Stimulated activated memory B cell treated with anti-CD40 and anti-IgM and Interleukin-4, amounts not matched to agents 10 μg/mL and 1 μg/mL and 100 μg/mL, for 72 hours (primary cell): ENCODE measurements at places on chromosomes 3 and 15.

DNA sequence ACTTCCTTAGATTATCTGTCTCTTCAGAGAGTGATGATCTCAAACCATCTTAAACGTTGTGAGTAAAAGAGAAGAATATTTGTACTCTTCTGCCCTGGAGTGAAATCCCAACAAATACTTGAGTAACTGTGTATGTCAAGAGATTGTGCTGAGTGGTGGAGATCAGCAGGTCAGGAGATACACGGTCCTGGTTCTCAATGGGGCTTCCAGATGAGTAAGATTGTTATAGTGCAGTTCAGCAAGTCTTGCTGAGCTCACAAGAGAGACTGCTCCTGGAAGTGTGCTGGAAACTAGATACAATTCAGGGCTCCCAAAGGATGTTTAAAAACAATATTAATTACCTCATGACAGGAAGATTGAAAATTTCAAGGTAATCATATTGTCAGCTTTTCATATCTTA is 184.3 kb downstream of the AKAP13 start:
- no peak for ATAC-seq

GRCh38 chr3:184751204-184752040 is 39.6 kb upstream of the MAGEF1 start:
- no peak for ATAC-seq

- no peak for ATAC-seq
These were observed 23.4 kb upstream of the P2RY12 start for GRCh38 chr3:151407928-151408327.

GRCh38 chr15:94230431-94230882 is 904 bp upstream of the MCTP2 start:
- ATAC-seq: no peak

DNA sequence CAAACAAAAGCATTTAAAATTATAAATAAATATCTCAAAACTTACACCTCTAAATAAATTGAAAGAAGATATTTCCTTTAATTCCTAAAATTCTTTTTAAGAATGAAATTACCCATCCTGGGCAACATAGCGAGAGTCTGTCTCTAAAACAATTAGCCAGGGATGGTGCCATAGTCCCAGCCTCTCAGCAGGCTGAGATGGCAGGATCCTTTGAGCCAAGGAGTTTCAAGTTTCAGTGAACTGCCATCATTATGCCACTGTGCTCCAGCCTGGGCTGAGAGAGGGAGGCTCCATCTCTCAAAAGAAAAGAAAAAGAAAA is 25.4 kb downstream of the AADAC start:
- no peak for ATAC-seq

DNA sequence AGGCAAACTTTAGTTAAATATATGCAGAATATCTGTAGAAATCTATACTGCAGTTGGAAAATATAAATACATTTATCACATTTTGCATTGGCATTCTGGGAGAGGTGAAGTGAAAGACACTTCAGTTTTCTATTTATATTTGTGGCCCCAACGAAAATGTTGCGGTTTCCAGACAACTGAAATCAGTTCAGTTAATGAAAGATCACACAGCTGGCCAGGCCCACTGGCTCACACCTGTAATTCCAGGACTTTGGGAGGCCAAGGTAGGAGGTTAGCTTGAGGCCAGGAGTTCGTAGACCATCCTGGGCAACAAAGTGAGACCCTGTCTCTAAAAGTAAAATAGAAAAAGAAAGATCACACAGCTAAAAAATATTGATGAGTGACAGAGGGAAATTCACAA is 11.9 kb upstream of the CLASP2 start:
- ATAC-seq: no peak

GRCh38 chr3:194200422-194201081 is 64.6 kb downstream of the HES1 start:
- ATAC-seq: no peak

DNA sequence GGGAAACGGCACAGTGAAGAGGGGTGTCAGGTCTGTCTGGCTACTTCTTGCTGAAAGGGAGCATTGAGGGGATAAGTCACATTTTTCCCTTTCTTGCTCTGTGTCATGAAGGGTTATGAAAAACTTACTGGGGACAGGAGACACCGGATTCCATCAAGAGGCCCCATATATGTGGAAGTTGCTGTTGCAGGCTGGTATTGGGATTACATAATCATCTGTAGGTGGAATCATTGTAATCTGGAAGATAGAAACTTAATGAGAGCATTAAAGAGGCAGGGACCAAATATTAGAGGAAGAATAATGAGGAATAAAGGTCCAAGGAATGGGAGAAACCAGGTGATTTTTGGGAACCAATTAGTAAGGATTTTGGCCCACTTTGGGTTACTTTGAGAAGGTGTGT is 4.2 kb upstream of the TCAIM start:
- no peak for ATAC-seq

DNA sequence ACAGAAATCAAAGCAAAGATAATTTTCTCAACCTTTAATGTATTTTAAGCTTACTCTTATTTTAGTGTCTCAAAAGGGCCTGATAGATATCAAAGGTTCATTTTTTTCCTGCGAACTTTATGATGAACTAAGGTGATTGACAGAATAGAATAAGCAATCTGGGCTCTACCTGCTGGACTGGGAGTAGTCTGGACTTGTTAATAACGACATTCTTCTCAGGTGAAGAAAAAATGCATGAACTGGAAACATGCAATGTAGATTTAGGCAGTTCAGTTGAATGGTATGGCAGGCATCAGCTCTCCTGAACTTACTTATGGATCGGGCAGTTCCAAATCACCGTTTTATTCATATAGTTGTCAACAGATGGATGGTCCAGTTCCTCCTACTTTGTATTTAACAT is 189.7 kb upstream of the ZBTB20 start:
- no peak for ATAC-seq

DNA sequence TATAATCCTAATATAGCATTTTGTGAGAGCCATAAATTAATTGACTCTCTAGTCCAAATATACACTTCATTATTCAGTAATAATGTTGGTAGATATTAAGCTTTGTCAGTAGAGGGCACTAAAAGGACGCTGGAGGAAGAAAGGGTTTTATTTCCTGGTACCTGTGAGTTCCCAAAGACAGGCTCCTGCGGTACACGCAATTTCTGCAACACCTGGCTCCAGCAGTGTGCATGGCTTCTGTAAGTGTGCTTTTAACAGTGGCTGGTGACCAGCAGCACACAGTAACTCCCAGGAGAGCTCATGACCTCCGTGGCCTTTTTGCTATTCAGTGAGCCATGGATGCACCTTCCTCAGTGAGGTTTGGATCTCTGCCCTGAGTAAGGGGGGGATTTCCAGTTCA is 338.3 kb upstream of the ZNF385D start:
- ATAC-seq: peak; percentile 86

- no peak for ATAC-seq
These were observed 2.0 kb upstream of the HYAL2 start for GRCh38 chr3:50324351-50325112.

GRCh38 chr3:69108811-69109210 is 13.6 kb downstream of the LMOD3 start:
- ATAC-seq: no peak

- ATAC-seq: no peak
These were observed 16.3 kb upstream of the MYZAP start for GRCh38 chr15:57575363-57575762.

- ATAC-seq: no peak
These were observed 80.2 kb downstream of the BOC start for GRCh38 chr3:113291572-113291971.

GRCh38 chr15:77915261-77915960 is 162.1 kb downstream of the TBC1D2B start:
- ATAC-seq: no peak

DNA sequence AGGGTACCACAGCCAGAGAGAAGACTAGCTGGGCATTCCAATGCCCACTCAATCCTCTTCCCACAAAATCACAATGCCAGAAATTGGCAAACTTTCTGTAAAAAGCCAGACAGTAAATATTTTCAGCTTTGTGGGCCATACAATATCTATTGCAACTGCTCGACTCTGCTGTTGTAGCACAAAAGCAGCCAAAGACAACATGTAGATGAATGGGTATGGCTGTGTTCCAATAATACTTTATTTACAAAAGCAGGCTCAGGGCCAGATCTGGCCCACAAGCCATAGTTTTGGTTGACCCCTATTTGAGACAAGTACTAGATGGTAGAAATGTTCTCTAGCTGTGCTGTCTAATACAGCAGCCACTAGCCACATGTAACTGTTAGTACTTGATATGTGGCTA is 330.9 kb downstream of the ERC2 start:
- no peak for ATAC-seq

DNA sequence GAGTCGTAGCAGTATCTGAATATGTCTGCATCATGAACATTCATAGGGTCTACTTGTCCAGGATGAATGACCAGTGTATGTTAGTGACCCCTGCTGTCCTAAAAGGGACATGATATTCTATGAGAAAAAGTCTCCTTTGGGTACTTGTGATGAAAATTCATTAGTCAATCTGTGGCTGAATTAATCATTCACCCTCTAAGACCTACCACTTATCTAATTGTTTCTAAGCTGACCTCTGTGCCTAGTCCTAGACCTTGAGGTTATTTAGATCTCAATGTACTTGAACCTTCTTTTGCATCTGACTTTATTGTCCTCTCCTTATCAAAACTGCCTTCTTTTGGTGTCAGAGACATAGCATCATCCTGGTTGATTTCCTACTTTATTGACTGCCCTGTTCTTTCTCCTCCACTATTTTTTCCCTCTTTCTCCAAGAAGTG is 799.3 kb downstream of the DIPK2A start:
- peak; percentile 31 for ATAC-seq

DNA sequence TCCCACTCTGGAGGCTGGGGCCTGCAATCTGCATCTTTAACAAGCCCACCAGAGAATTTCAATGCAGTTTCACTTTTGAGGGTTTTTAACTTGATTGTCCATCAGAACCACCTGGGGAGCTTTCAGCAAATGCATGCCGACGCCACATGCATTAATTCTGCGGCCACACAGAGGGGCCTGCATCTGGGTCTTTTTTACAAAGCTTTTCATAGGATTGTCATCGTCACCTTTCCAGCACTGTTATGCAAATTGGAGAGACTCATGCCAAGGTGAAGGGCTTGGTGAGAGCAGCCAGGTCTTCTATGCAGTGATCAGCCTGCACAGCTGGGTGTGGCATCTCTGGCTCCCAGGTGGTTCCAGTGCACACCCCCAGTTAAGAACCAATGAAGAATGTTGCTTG is 143.0 kb upstream of the CTDSPL start:
- no peak for ATAC-seq

DNA sequence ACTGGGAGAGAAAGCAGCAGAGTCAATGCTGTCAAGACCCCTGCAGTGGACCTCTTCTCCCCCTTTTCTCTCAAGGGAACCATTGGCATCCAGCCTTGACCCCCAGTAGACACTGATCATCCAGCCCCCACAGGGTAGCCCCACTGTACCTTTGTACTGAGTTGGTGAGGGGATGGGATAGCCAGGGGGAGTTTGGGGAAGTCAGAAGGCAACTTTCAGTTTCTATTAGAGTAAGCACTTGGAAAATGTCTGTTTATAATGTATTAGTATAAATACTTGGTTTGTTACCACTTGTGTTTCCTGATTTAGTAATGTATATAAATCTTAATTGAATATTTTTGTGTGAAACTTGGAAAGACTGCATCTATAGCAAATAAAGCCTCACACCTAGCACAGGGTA is 25.0 kb downstream of the DAG1 start:
- peak; percentile 50 for ATAC-seq

- ATAC-seq: no peak
These were observed 4.1 kb upstream of the GPD1L start for GRCh38 chr3:32102289-32102688.

DNA sequence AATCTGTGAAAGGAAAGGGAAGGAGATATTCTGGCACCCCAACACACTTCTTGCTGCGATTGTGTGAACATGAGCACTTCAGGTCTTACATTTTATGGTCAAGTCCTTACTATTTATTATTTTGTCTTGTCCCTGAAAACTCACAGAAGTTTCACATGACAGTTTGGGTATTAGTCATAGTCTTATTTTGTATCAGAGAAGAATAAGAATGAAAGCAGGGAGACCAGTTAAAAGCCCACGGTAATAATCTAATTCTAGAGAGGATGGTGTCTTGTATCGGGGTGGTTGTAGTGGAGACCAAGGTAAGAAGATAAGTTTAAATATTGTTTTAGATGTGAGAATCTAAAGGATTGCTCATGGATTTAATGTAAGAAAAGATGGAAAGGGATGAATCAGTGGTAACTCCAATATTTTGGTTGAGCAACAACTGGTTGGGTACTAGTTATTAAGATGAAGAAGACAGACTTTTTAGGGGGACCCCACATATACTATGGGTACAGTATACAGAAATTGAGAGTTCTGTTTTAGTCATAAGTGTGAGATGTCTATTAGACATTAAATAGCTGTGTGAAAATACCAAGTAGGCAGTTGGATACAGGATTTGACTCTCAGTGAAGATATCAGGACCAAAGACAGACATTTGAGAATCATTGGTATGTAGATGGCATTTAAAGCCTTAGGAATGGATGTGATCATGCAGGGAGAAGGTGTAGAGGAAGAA is 227.6 kb downstream of the MFSD1 start:
- no peak for ATAC-seq

DNA sequence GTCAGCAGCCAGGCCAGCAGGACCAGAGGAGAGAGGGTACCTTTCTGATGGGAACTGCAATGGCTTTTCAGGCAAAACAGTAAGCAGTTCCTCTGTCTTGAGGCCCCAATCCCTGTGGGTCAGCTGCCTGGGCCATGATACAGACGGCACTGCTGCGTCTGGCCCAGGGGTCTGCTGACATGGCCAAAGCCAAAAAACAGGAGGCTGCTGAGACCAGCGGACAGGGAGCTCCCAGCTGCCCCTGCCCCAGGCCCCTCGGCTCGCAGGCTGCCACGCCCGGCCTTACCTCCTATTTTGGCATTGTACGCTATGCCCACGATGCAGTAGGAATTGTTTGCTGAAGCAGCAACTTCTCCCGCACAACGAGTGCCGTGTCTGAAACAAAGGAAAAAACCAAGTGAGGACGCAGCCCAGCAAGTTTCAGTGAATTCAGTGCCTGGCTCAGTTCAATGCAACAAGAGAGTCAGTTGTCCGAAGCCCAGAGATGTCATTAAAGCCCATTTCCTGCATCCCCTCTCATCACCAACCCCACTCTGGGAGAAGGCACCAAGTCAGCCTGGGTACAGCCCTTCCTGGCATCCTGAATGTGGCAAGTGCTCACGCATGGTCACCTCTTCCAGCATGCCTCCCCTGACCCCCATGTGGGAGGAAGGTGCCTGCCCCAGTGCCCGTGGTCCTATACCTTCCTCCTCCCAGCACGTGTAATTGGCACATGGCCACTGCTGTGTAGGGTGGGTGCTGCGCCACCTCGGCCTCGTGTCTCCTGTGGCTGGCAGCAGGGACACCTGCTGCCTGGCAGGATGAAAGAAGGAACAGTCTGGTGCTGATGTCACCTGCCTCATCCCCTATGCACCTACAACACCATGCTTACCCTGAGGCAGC is 61.7 kb downstream of the PCSK6 start:
- no peak for ATAC-seq
